ENCODE measurements at places on chromosomes 12 and 14. TPM values are rescaled to one million over a fixed set of nuclear protein-coding genes. Genes with fewer than 3 reads are reported as not detected.

Gene TOMM20L
- total RNA-seq = not detected

Gene BEGAIN
- 2.4 TPM for total RNA-seq

Gene MUCL1
- total RNA-seq = 0.83 TPM

Gene SDR9C7
- not detected for total RNA-seq

Gene PKP2
- 2.4 TPM for total RNA-seq

Gene SLC25A47
- not detected for total RNA-seq

Gene CCND2
- total RNA-seq = 280 TPM

Gene CLEC4D
- not detected for total RNA-seq

Gene BCL11B
- total RNA-seq = 0.55 TPM

Gene SLC11A2
- 42.7 TPM for total RNA-seq

Gene POMT2
- total RNA-seq = 40.5 TPM

Gene COX8C
- not detected for total RNA-seq

Gene GLTP
- 73.7 TPM for total RNA-seq

Gene RERG
- 45.4 TPM for total RNA-seq

Gene RNASE2
- total RNA-seq = 12.9 TPM

Gene CD163
- total RNA-seq = 345 TPM

Gene IAPP
- not detected for total RNA-seq

Gene ADAMTS20
- total RNA-seq = not detected

Gene FOXN4
- not detected for total RNA-seq

Gene REP15
- not detected for total RNA-seq

Gene RND1
- total RNA-seq = not detected

Gene SLC39A2
- total RNA-seq = 0.29 TPM

Gene GDF3
- 0.68 TPM for total RNA-seq

Gene RDH12
- 2.6 TPM for total RNA-seq

Gene KRT83
- not detected for total RNA-seq

Gene KLRC3
- total RNA-seq = not detected

Gene SAV1
- total RNA-seq = 24.7 TPM

Gene FGF6
- not detected for total RNA-seq

Gene TESPA1
- 2.0 TPM for total RNA-seq

Gene GARIN6
- total RNA-seq = not detected

Gene KRT74
- total RNA-seq = not detected

Gene AKAP5
- 0.24 TPM for total RNA-seq

Gene TMEM229B
- total RNA-seq = 40.1 TPM
